ENCODE measurements at places on chromosomes 11 and 22.

- DNase-seq, result no peak
These were observed 16.5 kb upstream of the PLEKHB1 start for GRCh38 chr11:73629907-73630306.

DNA sequence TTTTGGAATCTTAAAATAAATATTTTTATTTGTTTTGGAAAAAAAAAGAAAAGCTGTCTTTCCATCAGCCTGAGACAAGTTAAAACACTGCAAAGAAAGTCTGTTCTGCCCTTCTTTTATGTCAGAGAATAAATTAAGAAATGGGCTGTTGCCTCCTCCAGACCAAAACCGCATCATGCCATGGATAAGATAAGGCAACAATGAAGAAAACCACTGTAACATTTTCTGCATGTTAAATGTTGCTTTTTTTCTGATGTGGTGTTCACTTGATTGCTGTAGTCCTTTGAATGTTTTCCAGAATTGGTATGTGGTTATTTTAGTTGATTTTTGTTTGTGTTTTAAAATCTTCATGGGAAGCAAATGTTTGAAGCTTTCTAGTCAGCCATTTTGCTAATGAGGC is 319.2 kb upstream of the CNTN5 start:
- DNase-seq, result no peak

DNA sequence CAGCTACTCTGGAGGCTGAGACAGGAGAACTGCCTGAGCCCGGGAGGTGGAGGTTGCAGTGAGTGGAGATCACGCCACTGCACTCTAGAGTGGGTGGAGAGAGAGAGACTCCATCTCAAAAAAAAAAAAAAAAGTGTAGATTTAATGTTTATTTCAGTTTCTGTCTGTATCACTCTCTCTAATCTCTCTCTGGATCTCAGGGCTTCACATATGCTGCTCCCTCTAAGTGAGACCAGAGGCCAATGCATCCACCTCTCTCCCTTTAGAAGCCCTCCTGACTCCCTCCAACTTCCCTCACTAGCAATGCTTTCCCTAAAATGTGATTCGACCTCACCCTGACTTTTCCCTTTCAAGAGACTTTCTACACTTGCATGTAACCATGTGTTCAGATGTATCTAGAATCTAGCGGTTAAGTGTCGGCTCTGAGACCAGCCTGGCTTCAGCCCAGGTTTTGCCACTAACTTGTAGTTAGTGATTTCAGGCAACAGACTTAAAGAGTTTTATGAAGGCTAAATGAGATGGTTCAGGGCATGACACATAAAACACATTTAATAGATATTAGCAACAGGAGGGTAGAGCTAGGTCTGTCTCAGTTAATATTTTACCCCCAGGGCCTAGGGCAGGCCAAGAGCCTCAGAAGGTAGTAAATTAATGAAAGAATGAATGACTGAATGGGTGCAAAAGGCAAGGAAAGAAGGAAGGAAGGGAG is 364.3 kb downstream of the LARGE1 start:
- DNase-seq, result no peak

DNA sequence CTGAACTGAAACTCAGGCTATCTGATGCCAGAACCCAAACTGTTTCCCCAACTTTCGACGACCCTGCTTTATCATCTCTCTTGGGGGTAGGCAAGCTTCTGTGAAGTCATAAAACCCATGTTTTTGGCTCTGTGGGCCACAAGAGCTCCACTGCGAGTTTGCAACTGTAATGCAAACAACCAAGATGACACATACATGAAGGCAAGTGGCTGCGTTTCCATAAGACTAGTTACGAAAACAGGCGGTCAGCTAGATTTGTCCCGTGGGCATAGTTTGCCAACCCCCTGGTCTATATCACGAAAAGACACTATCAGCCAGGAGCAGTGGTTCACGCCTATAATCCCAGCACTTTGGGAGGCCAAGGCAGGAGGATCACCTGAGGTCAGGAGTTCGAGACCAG is 37.5 kb downstream of the TPST2 start:
- no peak for DNase-seq

GRCh38 chr11:111153194-111153593 is 92.3 kb upstream of the POU2AF2 start:
- DNase-seq, result no peak
